ENCODE measurements at places on chromosomes 11 and 22.

GRCh38 chr11:122883646-122883979 is 1.1 kb downstream of the JHY start:
- no peak for DNase-seq

DNA sequence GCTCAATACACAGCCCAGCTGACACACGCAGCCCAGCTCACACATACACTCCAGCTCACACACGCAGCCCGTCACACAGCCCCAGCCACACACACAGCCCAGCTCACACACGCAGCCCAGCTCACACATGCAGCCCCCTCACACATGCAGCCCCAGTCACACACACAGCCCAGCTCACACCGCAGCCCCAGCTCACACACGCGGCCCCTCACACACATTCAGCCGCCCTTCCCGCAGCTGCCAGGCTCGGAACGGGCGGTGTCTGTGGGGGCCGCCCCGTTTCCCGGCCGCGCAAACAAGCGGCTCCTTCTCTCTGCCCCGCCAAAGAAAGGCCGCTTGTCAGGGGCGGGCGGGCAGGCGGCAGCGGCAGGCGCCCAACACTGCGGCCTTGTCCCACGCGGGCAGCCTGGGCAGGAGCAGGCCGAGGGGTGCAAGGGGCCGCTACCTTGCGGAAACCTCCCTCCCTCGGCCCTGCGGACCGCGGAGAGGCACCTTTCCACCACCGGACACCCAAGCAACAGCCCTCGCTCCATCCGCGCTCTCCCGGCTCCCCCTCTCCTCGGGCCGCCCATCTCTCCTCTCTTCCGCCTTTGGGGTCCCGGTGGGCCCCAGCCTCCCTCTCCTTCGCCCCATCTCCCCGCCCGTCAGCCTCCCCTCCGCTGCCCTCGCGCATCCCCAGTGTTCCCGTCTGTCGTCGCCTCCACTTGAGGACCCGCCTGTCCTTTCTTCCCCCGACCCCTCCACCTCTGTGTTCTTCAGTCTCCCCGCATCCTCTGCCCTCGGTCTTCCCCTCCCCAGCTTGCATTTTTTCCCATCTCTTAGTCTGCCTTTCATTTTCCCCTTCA is 2.2 kb downstream of the PHLDB1 start:
- DNase-seq, result peak; percentile 19

DNA sequence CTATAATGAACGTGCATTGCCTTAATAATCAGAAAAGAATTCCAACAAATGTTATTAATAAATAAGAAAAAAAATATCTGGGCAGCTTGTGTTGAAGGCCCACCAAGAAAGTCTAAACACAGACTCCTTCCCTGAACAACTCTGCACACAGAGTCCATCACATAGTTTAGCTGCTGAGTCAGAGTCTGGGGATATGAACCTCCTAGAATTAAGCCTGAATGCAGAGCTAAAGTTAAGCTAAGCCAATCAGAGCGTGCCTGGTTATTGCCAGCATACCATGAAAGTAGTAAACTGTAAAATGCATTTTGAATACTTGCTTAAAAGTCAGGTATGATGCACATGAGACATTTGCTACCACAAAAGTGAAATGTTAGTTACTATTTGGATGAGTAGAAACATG is 25.6 kb upstream of the TENM4 start:
- DNase-seq, result no peak

GRCh38 chr22:28915969-28916368 is 32.6 kb downstream of the ZNRF3 start:
- DNase-seq, result no peak

- no peak for DNase-seq
Measured at GRCh38 chr11:67675058-67675747, 780 bp upstream of the ALDH3B2 start.
